ENCODE measurements at places on chromosomes 6 and 20. TPM values are rescaled to one million over a fixed set of nuclear protein-coding genes. Genes with fewer than 3 reads are reported as not detected.

GRCh38 chr6:24961852-24962251, 26.1 kb upstream of the RIPOR2 start:
- DNase-seq, result no peak

DNA sequence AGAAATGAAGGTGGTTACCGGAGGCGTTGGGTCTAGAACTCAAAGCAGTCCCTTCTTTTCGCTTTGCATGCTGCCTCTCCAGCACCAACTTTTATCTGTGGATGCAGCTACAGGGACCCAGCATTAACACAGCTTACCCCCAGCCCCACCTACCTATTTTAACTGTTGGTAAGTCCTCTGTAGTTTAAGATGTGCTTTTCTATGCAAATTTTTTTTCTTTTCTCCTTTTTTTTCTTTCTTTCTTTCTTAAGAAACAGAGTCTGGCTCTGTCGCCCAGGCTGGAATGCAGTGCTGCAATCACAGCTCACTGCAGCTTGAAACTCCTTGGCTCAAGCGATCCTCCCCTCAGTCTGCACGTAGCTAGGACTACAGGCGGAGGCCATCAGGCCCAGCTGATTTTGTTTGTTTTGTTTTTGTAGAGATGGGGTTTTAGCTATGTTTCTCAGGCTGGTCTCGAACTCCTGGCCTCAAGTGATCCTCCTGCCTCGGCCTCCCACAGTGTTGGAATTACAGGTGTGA, 6.5 kb upstream of the USP45 start:
- no peak for DNase-seq

- DNase-seq, result no peak
Observed at GRCh38 chr6:19554356-19555225, 282.6 kb upstream of the ID4 start.

GRCh38 chr20:36273414-36274180, 32.5 kb upstream of the DLGAP4 start:
- DNase-seq, result no peak

DNA sequence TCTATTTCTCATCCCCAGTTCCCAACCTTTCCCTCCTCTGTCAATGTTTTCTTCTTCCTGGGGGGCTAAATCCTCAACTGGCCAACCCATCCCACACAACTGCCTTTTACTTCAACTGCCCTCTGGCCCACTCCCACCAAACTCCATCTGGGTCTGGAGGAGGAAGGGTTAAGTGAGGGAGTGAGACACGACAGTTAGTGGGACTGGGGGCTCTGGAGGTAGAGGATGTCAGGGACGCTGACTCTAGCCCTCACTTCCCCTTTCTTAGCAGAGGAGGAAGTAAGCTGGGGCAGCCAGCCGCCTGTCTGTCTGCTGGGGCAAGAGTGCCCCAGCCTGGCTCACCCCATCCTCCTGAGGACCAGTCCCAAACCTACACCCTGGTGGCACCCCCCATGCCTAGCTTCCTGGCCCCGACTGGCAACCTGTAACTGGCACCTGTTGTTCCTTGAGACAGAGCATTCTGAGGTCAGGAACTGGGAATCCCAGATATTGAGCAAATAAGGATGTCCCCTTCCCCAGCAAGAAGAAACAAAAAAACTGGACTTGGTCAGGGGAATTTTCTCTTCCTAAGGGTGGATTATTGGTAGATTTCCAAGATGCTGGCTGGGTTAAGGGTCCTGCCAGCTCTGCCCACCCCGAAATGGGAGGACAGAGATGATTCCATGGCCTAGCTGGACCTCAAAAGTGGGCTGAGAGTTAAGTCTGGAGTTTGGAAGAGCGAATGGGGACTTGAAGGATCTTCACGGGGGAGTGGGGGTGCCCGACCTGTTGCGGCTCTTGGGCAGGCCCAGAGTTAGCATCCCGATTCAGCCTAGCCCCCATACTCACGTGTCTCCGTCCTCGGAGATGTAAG, 971 bp downstream of the NFKBIE start:
- no peak for DNase-seq

The FAM184A gene
- total RNA-seq, result 7.6 TPM
